ENCODE measurements at places on chromosomes 11 and 22. TPM values are rescaled to one million over a fixed set of nuclear protein-coding genes. Genes with fewer than 3 reads are reported as not detected.

DNA sequence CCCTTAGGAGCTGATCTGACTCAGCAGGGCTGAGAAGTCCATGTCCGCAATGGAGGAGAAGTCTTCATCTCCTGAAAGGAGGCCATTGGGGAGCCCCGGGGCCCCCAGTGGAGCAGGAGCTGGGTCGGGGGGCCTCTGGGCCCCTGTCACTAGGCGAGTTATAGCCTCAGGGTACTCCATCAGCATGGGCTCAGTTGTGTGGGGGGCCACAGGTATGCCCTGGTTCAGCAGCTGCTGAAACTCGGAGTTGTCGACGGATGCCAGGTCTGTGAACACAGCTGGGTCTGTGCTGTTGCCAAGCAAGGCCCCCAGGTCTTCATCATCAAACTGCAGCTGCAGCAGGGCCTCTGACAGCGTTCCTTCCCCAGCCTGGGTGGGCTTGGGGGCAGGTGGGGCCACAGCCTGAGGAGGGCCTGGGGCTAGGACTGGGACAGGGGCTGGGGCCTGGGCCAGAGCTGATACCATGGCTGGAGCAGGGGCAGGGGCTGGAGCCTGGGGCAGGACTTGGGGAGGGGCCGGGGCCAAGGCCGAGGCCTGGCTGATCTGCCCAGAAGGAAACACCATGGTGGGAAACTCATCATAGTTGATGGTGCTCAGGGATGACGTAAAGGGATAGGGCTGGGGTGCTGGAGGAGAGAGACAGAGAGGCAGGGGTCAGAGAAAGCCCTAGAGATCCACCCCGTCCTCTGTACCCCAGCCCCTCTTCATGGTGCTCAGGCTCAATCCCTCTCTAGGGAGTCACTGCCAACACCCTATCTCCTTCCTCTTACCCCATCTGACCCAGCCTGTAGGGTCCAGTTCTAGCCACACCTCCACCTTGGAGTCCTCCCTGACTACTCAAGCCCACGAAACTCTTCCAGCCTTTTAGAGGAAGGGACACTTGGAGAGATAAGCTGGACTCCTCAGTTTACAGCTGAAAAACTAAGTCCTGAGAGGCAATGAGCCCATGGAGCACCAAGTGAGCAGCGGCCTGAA lies 8.1 kb downstream of the RELA start:
- no peak for DNase-seq

GRCh38 chr11:109454857-109455256 lies 32.9 kb downstream of the C11orf87 start:
- DNase-seq: no peak

DNA sequence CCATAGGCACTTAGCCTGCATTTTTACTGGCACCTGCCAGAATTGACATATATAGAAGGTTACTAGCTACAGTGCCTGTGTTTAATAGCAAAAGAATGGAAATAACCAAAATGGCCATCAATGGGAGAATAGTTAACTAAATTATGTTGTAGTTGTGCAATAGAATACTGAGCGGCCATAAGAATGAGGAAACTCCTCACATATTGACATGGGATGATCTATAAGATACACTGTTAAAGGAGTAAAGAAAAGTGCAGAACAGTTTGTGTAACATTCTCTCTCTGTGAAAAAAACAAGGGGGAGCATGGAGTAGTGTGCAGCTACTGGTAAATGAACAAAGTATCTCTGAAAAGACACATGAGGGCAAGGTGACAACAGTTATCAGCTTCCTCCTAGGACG lies 21.5 kb downstream of the ARAP1 start:
- DNase-seq: no peak

GRCh38 chr22:36730176-36730858 lies 26.8 kb upstream of the CACNG2 start:
- no peak for DNase-seq

GRCh38 chr11:65577756-65578109 lies 1.9 kb downstream of the EHBP1L1 start:
- no peak for DNase-seq

DNA sequence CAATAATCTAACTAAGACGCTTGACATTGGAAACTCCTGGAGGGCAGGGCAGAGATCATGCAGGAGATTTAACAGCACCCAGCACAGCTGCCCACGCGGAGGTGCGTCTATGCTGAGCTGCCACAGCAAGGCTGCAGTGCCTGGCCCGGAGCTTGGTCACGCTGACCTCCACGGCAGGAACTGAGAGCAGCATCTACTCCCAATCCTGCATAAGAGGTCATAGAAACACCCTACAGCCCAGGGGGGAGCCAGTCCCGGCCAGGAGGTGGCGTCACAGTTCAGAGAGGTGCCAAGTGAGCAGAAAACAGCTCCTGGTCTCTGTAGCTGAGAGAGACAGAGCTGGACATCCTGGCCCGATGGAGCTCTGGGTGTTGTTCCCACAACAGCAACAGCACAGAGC lies 121.1 kb upstream of the TMEM45B start:
- no peak for DNase-seq

- no peak for DNase-seq
Observed at GRCh38 chr11:42674436-42674835, 637.4 kb upstream of the API5 start.

GRCh38 chr11:118604566-118604965 lies 2.8 kb upstream of the PHLDB1 start:
- DNase-seq: no peak

- DNase-seq: no peak
Observed at GRCh38 chr11:64251016-64251752, at the start of gene PLCB3. Gene PLCB3 (plus strand): TSS chr11:64251530. CDS start chr11:64251650, 120 bp downstream.

GRCh38 chr22:23115825-23116494 lies 25.8 kb downstream of the RSPH14 start:
- DNase-seq: no peak

GRCh38 chr11:8249482-8249881 lies 14.2 kb downstream of the LMO1 start:
- no peak for DNase-seq

DNA sequence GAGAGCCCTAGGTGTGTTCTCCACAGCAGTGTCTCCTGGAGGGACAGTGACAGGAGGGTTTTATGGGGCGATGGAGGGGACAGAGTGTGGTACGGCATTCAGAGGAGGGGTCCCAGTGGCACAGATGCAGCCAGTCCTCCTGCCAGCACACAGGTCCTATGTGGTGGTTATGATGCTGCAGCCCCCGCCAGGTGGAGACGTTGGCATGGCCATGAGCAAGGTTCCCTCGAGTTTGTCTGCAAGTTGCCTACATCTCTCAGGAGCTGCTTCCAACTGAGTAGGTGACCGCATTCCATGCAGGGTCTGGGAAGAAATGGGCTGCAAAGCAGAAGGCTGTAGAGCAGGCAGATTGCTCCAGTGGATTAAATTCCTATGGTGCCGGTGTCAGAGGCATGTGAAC lies 646.0 kb downstream of the TBC1D22A start:
- DNase-seq: no peak

GRCh38 chr11:62778441-62778840 lies 7.2 kb downstream of the TAF6L start:
- no peak for DNase-seq

DNA sequence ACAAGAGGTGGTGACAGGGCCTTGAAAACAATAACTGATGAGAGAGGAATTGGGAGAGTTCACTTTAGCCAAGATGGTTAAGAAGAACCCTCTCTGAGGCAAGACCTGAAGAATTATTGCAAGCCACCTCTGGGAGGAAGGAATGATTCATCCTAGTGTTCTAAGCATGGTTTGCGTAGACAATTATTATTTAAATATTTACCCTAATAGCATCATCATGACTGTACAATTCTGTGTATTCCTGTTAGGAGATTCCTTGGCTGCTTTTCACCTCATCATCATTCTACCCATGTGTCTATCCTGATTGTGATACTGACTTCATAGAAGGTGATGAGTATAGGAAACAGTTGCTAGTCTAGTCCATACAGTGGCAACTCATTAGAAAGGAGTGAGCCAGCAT lies 264.4 kb downstream of the DDX10 start:
- peak; percentile 86 for DNase-seq

DNA sequence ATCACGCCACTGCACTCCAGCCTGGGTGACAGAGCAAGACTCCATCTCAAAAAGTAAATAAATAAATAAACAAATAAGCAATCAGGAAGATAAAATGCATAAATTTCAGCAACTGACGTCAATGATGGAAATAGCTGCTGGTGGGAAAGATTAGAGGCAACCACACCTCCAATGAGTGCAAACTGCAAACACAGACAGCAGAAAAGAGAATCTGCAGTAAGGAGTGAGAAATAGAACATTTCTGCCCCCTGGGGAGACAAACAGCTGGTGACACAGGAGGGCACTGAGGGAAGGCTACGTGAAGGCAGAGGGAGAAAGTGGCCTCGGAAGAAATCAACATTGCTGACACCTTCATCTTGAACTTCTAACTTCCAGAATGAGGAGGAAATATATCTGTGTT lies 6.5 kb downstream of the PI4KA start:
- peak; percentile 18 for DNase-seq

- peak; percentile 35 for DNase-seq
Observed at GRCh38 chr11:10878408-10879214, 20.8 kb upstream of the ZBED5 start.

DNA sequence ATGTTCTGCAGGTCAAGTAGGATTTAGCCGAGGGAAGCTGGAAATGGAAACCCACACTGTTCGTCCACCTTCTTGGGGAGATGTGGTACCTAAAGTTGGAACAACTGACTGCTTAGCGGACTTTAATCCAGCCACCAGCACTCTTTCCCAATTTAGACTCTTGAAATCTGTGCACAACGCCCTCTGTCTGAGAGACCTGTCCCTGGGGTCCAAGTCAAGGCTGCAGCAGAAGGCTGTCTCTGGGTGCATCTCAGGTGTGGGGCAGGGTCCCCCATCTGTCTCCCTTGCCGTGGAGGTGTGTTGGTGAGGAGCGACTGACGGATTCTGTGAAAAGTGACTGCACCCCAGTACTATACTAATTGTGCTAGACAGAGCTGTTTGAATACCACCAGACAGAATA lies 168.2 kb upstream of the CADM1 start:
- no peak for DNase-seq

GRCh38 chr22:47250995-47251765 lies 488.7 kb downstream of the TBC1D22A start:
- DNase-seq: no peak

- no peak for DNase-seq
Observed at GRCh38 chr11:132987936-132988335, 544.4 kb downstream of the OPCML start.

DNA sequence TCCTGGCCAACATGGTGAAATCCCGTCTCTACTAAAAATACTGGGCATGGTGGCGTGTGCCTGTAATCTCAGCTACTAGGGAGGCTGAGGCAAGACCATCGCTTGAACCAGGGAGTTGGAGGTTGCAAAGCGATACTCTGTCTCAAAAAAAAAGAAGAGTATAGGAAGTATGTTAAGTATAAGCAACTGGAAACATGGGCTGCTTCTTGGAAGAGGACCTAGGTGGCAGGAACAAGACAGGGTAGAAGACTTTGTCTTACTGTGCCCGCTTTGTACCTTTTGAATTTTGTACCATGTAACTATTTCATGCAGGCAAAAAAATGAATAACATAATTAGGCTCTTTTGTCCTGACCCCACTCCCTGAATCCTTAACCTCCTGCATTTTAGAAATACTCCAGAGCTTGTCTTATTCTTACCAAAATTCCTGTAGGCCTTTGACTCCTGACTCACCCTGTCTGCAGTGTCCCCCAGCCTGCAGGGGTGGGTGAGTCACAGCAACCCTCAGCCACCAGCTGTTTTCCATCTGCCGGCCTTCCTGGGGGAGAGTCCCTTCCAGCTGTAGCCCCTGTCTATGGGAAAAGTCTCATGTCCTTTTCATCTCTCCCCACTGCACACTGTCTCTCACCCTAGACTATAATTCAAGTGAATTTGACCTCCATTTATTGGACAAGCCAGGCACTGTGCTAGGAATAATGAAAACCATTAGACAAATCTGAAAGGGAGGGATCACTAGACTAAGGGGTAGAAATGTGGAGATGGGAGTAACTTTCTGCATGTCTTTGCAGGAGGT lies 41.8 kb downstream of the TXN2 start:
- no peak for DNase-seq

DNA sequence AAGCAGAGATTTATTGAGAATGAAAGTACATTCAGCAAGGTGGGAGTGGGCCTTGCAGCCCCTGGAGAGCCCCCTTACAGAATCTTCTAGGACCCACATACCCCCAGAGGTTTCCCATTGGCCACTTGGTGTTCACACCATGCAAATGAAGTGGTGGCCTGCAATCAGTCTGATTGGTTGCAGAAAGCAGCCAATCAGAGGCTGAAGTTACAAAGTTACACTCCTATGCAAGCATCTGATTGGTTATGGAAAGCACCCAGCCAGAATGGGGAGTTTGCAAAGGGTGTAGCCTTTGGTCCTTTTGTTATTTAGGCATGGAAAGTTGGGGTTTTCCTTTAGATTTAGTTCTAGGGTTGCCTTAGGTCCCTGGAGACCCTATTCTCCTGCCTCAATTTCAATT lies 34.9 kb downstream of the UVRAG start:
- no peak for DNase-seq

DNA sequence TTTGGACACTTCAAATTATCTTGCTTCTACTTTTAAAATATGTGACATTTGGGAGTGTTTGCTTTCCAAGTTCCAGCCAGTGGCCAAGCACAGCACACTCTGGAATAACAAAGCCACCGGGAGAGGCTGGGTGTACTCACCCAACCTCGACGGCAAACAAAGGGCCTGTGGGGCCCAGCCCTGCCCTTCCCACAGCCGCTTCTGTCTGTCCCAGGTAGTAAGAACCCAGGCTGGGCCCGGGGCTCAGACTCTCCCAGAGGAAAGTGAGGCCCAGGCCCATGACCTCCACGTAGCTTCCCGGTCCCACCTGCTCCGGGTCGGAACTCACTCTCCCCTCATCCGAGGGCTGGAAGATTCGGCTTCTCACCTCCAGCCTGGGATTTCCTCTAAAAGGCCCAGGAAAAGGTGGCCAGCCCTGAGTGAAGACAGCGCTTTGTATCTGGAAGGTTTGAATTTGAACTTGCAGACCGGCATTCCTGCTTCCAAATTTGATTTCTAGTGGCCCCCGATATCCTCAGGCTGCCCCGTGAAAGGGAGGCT lies 93.5 kb downstream of the CELSR1 start:
- DNase-seq: no peak

Gene OR8D4
- total RNA-seq: not detected

Gene TUG1
- 49.0 TPM for total RNA-seq

Gene CHRM4
- not detected for total RNA-seq

Gene CASP4
- 146 TPM for total RNA-seq

Gene SPI1
- not detected for total RNA-seq

Gene CCDC86
- total RNA-seq: 15.0 TPM

Gene POU2F3
- total RNA-seq: not detected

Gene FGF4
- total RNA-seq: not detected

Gene SEC14L6
- not detected for total RNA-seq
